ENCODE measurements at places on chromosomes 2 and 18. TPM values are rescaled to one million over a fixed set of nuclear protein-coding genes. Genes with fewer than 3 reads are reported as not detected.

SIX3 gene
- 0.21 TPM for polyA plus RNA-seq

ACVR1C gene
- 0.61 TPM for polyA plus RNA-seq

KIF5C gene
- polyA plus RNA-seq: 37.8 TPM

DNAH6 gene
- 0.27 TPM for polyA plus RNA-seq

SIGLEC15 gene
- 0.29 TPM for polyA plus RNA-seq

TRPM8 gene
- polyA plus RNA-seq: 0.11 TPM

QPCT gene
- polyA plus RNA-seq: 12.1 TPM

DNA sequence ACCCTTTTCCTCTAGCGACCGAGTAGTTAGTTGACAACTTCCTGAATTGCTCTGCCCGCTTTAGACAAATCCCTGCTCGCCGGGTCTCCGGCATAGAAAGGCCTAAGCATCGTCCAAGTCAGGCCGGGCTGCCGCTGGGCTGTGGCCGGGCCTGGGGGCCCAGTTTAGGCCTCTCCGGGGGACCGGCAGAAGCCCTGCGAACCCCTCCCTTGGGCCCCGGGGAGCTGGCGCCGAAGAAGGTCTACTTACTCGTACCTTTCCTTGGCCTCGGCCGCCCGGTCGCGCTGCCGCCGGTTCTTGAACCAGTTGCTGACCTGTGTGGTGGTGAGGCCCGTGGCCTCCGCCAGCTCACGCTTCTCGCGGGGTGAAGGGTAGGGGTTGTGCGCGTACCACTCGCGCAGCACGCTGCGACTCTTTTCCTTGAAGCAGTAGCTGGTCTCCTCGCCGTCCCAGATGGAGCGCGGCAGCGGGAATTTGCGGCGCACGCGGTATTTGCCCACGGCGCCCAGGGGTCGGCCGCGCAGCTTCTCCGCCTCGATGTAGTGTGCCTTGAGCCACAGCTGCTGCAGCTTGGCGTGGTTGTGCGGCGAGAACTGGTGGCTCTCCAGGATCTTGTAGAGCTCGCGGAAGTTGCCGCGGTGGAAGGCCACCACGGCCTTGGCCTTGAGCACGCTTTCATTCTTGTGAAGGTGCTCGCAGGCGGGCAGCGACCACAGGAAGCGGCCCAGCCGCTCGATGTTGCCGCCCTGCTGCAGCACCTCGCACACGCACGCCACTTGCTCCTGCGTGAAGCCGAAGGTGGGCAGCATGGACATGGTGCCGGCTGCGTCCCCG lies 739 bp downstream of the SIX2 start:
- peaks cover 39% of the 10 kb centered on the region for H3K4me1 ChIP-seq
- H3K36me3 ChIP-seq: no peaks in the 10 kb centered on the region
- peak overlapping the region; percentile 82 for H3K4me3 ChIP-seq

- no peaks in the 10 kb centered on the region for H3K36me3 ChIP-seq
- H3K27me3 ChIP-seq: no peaks in the 10 kb centered on the region
- no peak for DNase-seq
- no peak overlapping the region for H3K27ac ChIP-seq
Measured at GRCh38 chr2:152015552-152015951, 83.3 kb downstream of the CACNB4 start.

DNA sequence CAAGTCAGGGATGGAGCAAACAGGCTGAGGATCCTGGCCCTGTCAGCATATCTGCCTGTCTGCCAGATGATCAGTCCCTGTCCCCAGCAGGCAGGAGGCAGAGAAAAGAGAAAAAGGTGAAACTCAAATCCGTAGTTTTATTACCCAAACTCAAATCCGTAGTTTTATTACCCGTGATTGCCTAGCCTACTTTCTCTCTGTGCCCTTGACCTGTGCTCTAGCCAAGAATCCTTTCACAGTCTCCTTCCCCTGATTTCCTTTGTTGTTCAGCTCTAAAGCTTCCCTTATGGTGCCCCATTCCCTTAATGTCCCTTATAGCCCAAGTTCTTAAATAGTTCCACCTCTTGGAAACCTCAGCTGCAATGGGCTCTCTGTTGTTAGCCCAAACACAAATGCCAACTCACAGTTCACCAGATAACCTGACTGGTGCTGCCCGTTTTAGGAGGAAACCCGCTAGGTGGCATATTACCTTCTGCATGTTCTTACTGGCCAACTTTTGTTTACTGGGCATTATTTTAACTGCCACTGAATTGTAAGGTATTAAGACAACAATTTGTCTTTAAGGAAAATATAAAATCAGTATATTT lies 125.7 kb upstream of the FZD5 start:
- H3K27me3 ChIP-seq: no peaks in the 10 kb centered on the region
- no peak overlapping the region for H3K4me3 ChIP-seq
- DNase-seq: no peak

GRCh38 chr2:205531072-205531471 lies 151.2 kb upstream of the NRP2 start:
- no peak overlapping the region for H3K27ac ChIP-seq
- no peaks in the 10 kb centered on the region for H3K36me3 ChIP-seq
- no peaks in the 10 kb centered on the region for H3K27me3 ChIP-seq
- H3K4me1 ChIP-seq: peaks cover 12% of the 10 kb centered on the region

DNA sequence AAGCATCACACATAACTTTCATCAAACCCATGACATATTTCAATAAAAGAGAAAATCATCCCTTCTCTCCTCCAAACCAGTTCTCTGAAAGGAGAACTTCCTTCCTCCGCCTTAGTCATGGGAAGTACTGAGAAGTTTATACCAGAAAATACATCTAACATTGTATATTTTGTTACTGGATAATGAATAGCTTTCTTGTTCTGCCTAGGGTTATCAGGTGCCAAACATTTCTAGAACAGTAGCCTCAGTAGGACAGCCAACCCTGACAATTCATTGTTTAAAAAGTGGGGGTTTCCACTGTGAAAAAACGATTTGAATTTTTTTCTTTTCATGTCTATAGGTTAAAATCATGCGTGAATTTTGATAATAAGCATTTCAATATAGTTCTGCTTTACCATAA lies 16.0 kb upstream of the DAW1 start:
- no peak overlapping the region for H3K27ac ChIP-seq
- no peaks in the 10 kb centered on the region for H3K36me3 ChIP-seq
- no peaks in the 10 kb centered on the region for H3K4me1 ChIP-seq
- no peak overlapping the region for H3K4me3 ChIP-seq
- DNase-seq: no peak

DNA sequence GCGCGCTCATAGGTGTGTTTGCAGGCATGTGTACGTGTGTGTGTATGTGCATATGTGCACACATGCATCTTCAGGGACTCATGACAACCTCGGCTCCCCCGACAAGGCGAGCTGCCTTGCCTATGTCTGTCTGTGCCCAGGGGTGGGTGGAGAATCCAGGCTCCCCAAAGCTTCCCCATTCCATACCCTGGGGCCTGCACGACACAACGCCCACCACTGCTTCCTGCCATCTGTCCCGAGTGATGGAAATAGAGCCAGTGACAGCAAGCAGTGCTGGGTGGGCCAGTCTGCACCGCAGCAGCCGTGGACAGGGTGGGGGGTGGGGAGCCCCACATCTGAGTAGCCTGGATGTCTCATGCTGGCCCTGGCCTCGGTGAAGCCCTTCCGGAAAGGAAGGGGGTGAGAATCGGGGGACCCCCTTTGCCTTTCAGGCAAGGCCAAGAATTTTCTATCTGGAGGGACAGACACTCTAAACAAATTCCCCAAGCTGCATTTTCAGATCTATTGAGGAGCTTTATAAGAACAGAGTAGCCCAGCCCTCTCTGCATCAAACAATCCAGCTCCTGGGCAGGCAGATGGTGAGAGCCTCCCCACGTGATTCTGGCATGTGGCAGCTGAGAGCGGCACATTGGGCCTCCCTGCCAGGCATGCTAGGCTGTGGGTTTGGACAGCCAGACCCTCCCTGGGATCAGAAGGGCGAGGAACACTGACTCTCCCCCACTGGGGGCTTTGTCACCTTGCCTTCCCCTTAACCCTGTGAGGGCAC lies 4.9 kb downstream of the KCNIP3 start:
- no peak overlapping the region for H3K4me3 ChIP-seq
- no peak overlapping the region for H3K27ac ChIP-seq
- no peaks in the 10 kb centered on the region for H3K36me3 ChIP-seq
- no peak for DNase-seq
- H3K4me1 ChIP-seq: peaks cover 5% of the 10 kb centered on the region

- peaks cover 50% of the 10 kb centered on the region for H3K27me3 ChIP-seq
- peaks cover 13% of the 10 kb centered on the region for H3K4me1 ChIP-seq
- peak; percentile 47 for DNase-seq
- no peak overlapping the region for H3K27ac ChIP-seq
- no peaks in the 10 kb centered on the region for H3K36me3 ChIP-seq
Measured at GRCh38 chr2:238159071-238159539, 335 bp downstream of the ERFE start.

GRCh38 chr2:241724975-241725870 lies 9.2 kb upstream of the D2HGDH start:
- H3K36me3 ChIP-seq: peaks cover 7% of the 10 kb centered on the region
- no peaks in the 10 kb centered on the region for H3K4me1 ChIP-seq
- no peaks in the 10 kb centered on the region for H3K27me3 ChIP-seq
- DNase-seq: no peak
- no peak overlapping the region for H3K4me3 ChIP-seq

GRCh38 chr2:239694487-239694886 lies 293.7 kb upstream of the HDAC4 start:
- no peak overlapping the region for H3K4me3 ChIP-seq
- DNase-seq: no peak
- H3K36me3 ChIP-seq: no peaks in the 10 kb centered on the region
- H3K4me1 ChIP-seq: no peaks in the 10 kb centered on the region

- no peak for DNase-seq
- H3K27me3 ChIP-seq: no peaks in the 10 kb centered on the region
- no peaks in the 10 kb centered on the region for H3K4me1 ChIP-seq
- no peak overlapping the region for H3K4me3 ChIP-seq
Measured at GRCh38 chr2:82027921-82028615, 1723.5 kb upstream of the LRRTM1 start.

Measured in GM23338 (cell line).